T1000 (cell line): ENCODE measurements at places on chromosomes 13 and 19.
A peak's percentile ranks its signal among the peaks of the same experiment; 100 is the strongest.

- DNase-seq: peak; percentile 54
Measured at GRCh38 chr19:2523630-2524311, 47.8 kb downstream of the GADD45B start.

- peak; percentile 96 for DNase-seq
Measured at GRCh38 chr19:10960314-10961072, at the start of gene SMARCA4. Gene SMARCA4, plus strand, starts transcription at chr19:10961030. Its CDS starts 23,122 bp downstream, at chr19:10984152.

- DNase-seq: no peak
Measured at GRCh38 chr19:8665468-8666213, 33.0 kb downstream of the ACTL9 start.

DNA sequence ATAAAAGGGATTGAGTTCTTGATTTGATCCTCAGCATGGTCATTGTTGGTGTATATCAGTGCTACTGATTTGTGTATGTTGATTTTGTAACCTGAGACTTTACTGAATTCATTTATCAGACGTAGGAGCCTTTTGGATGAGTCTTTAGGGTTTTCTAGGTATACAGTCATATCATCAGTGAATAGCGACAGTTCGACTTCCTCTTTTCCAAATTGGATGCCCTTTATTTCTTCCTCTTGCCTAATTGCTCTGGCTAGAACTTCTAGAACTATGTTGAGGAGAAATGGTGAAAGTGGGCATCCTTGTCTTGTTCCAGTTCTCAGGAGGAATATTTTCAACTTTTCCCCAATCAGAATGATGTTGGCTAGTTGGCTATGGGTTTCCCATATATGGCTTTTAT lies 27.0 kb downstream of the POMP start:
- no peak for DNase-seq

DNA sequence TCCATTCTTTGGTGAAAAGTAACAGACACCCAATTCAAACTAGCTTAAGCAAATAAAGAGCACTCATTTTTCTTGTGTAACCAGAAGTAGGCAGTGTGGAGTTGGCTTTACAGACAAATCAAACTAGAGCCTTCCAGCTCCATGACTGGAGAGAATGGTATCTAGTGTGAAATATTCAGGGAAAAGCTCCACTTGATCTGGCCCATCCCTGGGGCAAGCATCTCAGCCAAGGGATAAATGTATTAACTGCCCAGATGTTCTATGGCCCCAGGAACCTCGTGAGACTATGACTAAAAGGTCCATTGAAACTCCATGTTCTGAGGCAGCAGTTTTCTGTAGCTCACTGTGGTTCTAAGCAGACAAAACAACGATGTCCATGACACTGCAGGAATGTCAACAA lies 49.9 kb downstream of the TBC1D4 start:
- DNase-seq: no peak

GRCh38 chr13:48976576-48977285 lies 1.0 kb downstream of the FNDC3A start:
- DNase-seq: no peak

GRCh38 chr19:18803550-18804138 lies 12.5 kb upstream of the COMP start:
- DNase-seq: no peak
